ENCODE measurements at places on chromosomes 7 and 10.

- no peak for DNase-seq
Measured at GRCh38 chr10:70266701-70267100, 17.1 kb downstream of the NPFFR1 start.

GRCh38 chr7:39211581-39211980 is 233.9 kb downstream of the POU6F2 start:
- DNase-seq, result no peak

GRCh38 chr10:83816942-83817341 is 322.4 kb upstream of the GHITM start:
- DNase-seq, result no peak

DNA sequence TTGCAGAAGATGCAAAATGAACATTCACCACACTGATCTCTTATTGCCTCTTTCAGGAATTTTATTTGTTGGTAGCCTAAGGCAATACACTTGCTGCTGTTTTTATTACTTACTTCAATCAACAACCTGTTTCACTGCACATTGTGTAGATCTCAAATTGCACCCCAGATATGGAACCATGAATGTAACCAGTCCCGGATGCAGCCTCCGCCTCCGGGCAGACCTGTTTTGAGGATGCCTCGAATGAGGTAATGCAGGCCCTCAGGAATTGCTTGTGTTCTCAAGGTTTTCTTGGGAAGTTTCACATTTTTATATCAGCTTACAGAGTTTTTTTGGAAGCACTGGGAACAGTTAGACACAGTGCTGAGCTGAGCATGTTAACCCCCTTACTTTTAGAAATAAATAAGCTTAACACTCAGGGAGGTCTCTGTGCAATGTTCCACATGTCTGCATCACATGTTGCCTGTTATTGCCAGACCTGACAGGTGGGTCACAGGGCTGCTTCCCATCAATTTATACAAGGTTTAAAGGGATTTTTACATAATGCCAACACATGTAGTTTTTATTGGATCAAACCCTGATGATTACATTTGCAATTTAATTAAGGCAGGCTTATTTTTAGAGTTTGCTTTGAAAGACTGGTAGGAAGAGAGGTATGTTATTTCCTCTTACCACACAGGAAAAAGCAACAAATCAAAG is 193.1 kb upstream of the POM121L12 start:
- DNase-seq, result no peak

- DNase-seq, result peak; percentile 59
Measured at GRCh38 chr10:131249238-131249954, 62.1 kb downstream of the TCERG1L start.

DNA sequence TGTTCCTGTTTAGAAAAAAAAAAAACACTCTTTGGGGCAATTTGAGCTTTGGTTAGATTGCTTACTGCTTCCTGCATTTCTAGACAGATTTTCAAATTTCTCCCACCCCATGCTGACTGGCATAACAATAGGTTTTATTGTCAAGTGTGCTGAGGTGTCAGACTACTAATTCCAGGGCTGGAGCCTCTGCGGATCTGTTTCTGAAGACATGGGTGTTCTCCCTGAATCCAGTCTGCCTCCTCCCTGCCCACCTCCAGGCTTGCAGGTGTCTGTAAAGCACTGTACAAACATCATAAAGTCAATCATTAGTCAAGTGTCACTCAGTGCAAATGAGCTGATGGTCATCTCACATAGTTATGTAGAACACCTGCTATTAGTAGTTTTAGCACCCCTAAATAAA is 292.4 kb downstream of the GATA3 start:
- DNase-seq, result no peak
